ENCODE measurements at places on chromosomes 4 and X.

GRCh38 chrX:42797651-42798269 lies 19.8 kb upstream of the PPP1R2C start:
- DNase-seq, result no peak

DNA sequence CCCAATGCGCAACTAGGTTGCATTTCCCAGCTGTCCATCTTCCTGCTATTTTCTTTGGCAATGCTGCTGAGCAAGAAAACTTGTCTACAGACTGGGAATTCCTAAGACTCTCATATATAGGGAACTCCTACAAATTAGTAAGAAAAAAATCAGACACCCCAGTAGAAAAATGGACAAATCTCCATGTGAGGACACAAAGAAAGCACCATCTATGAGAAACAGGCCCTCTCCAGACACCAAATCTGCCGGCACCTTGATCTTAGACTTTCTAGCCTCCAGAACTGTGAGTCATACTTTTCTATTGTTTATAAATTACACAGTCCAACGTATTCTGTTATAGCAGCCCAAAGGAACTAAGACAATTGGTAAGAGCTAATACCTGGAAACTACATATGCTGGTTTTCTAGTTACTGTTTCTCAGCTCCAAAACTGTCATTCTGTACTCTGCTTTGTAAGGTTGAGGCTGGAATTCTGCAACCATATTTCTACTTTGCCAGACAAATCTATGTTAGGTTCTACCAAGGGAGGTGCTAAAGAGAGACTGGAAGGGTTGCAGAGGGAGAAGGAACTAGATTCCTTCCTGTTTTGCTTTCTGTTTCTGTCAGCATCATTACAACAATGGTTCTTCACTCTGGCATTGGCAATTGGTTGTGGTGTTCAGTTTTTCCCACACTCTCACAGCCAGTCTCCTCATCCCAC lies 35.7 kb upstream of the FAM241A start:
- DNase-seq, result no peak

- DNase-seq, result no peak
Measured at GRCh38 chr4:99664716-99665115, 7.1 kb upstream of the C4orf54 start.

DNA sequence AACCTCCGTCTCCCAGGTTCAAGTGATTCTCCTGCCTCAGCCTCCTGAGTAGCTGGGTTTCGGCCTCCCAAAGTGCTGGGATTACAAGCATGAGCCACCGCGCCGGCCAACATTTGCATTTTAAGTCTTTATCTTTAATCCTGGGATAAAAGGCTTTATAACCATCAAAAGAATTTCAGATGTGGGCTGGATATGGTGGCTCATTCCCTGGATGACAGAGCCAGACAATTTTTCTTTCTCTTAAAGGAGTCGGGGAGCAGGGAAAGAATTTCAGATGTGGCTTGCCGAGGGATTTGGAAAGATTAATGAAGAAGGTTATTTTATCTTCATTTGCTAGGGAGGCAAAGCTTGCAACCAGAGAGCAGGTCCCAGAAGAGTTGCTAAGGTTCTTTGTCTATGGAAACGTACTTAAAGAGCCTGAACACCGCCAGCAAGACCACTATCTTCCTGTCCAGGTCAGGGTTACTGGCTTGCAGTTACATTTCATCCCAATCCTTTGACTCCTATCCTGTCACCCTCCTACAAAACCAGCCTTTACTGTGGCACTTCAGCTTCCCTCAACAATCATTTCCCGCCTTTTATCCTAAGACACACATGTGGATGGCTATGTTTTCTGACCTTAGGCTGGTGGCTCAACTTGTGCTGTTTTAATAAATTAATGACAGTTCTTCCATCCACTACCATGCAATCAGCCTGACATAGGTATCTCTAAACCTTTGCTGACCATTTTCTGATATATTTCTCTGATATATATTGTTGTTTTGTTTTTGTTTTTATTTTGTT lies 3.9 kb upstream of the KLHL8 start:
- DNase-seq, result no peak

DNA sequence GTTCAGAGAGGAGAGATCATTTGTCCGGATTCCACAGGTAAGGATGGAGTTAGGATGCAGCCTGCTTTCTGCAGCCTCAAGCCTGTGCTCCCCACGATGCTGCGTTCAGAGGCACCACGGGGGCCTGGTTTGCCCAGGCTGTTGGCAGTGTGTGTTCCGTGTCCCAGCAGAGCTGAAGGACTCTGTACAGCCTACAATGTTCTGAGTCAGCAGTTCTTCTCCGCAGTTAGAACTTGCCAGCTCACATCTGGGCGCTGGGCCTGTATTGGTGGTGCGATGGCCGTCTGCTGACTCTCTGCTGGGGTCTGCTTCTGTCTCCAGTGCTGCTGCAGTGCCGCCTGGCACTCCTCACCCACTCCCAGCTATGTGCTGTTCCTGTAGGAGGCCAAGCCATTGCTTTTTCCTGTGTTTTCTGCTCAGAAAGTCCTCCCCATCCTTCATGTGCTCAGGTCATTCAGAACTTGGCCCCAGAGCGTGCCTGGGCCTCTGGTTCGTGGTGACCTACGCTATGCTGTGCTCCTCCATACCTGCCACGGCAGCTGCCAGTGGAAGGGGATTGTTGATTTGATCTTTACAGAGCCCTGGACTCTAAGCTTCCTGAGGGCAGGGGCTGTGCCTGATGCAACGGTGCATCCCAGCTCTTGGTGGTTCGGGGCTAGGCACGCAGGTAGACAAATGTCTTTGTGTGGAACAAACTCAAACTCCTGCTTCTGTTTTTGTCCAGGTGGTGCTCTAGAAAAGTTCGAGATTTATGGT lies 42.6 kb upstream of the TADA2B start:
- no peak for DNase-seq

DNA sequence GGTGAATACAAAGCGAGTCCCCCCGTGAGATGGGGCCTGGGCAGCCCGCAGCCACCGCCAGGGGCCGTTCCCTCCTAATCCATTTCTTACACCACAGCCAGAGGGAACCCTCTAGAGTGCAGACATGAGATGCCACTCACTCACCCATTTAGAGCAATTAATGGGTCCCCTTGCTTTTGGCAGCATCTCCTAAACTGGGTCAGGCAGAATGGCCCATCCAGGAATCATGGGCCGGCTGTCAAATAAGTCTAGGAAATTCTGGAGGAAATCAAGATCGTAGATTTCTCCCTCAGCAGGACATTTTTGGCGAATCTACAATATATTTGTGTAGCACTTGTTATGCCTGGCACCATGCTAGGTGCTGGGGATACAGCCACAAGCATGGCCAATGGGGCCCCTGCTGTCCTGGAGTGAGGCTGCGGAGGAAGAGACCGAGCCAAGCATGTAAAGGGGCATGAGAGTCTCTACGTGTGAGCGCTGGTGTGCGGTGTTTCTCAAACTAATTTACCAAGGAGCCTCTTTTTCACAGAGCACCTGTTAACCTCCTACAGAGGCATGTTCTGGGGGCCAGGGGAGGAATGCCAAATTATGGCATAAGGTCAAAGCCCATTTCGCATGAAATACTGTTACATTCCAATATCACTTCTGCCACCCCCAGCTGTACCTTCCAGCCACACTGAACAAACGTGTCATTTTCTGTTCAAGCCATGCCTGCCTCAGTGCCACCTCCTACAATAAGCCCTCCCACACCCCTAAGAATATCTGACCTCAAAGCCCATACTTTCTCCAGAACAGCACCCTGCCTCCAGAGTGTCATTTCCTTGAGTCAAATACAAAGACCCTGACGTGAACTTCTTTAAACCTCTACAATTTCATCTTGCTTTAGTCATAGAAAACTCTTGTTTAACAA lies 28.1 kb upstream of the JAKMIP1 start:
- DNase-seq, result no peak

- DNase-seq, result no peak
Measured at GRCh38 chrX:131907488-131908314, 115.4 kb upstream of the STK26 start.

GRCh38 chr4:131347816-131348215 lies 1801.3 kb upstream of the PCDH10 start:
- no peak for DNase-seq

- peak; percentile 37 for DNase-seq
Measured at GRCh38 chrX:13074297-13075262, 30.2 kb upstream of the FAM9C start.

- DNase-seq, result no peak
Measured at GRCh38 chrX:119009071-119009470, 34.7 kb downstream of the LONRF3 start.

DNA sequence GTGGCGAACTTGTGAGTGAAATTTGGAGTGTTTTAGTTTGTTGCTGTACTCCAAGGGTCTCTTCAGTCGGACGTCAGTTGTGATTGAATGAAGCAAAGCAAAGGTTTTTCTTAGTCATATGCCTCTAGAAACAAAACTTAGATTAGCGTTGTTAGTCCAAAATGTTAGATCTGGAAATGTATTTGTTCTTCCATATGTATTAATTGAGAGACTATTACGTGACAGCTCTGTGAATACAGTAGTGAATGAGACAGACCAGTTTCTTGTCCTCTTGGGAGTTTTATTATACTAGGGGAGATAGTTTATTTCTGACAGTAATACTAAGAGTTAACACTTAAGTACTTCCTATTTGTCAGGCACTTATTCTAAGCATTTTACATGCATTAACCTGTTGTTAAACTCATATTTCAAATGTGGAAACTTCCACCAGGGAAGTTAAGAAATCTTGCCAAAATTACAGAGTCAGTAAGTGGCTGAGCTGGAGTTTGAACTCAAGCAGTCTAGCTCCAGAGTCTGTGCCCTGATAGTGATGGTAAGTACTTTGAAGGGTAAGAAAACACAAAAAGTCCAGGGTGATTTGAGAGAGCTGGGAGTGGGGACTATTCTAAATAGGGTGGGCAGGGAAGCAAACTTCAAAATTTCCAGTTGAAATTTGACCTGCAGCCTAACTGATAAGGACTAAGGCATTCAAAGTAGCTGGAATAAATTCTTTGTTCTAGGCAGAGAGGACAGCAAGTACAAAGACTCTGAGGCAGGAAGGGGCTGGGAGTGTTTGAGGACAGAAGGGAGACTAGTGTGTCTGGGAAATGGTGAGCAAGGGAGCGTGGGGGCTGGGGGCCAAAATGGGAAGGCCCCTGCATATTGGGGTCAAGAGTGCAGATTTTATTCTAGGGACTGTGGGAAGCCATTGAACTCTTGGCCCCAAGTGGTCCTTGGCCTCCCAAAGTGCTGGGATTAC lies 17.0 kb downstream of the ADD1 start:
- DNase-seq, result no peak

- DNase-seq, result no peak
Measured at GRCh38 chrX:49756692-49757091, 60.9 kb upstream of the PAGE1 start.

GRCh38 chr4:17875402-17876070 lies 64.8 kb downstream of the NCAPG start:
- DNase-seq, result no peak

GRCh38 chrX:125998432-125998831 lies 167.7 kb downstream of the DCAF12L2 start:
- no peak for DNase-seq

DNA sequence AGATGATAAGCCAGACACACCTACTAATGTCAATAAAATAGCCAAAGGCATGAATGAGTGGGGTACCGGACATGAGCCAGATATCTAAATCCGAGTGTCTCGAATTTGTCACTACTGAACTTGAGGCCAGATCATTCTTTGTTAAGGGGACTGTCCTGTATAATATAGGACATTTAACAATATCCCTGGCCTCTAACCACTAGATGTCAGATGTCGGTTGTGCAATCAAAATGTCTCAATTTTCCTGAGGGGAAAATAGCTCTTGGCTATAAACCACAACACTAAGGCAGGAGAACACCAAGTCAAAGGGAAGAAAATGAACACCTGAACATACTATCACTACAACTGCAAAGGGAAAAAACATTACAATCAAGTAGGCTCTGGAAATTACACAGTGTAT lies 154.5 kb downstream of the GPM6A start:
- no peak for DNase-seq

DNA sequence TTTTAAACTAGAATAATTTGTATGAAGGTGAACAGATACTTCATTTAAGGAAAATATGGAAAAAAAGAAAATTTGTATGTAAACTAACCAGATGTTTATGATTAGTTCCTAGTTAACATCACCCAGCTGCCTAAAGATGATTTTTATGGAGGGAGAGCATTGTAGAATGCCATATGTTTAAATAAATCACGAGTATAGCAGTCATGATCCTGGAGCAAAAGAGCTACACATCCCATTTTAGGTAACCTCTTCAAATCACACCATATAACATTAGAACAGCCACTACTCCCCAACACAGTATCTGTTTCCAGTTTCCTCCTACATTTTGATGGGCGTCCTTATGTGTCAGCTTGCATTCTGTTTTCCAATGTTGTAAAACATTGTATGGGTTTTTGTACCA lies 571.9 kb upstream of the FAM241A start:
- no peak for DNase-seq

GRCh38 chrX:96438803-96439202 lies 245.8 kb upstream of the DIAPH2 start:
- DNase-seq, result no peak

GRCh38 chrX:19840899-19841648 lies 46.3 kb downstream of the SH3KBP1 start:
- peak; percentile 71 for DNase-seq

GRCh38 chr4:181890911-181891310 lies 352.3 kb upstream of the TENM3 start:
- DNase-seq, result no peak

DNA sequence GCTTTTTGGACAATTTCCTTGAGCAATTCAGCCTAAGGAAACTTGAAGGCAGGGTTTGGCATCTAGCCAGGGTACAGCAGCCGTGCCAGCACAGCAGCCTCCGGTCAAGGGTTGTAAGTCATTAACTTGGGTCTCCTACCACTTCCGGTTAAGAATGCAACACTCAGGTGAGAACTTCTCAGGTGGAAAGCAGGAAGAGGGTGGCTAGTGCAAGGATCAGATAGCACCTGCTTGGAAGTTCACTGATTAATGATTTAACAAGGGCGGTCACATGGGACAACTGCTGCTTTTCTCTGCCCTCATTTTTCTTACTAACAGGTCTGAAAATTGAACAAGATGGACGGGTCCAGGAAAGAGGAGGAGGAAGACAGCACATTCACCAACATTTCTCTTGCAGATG lies 30.1 kb upstream of the SCOC start:
- no peak for DNase-seq

GRCh38 chrX:41275661-41276609 lies 58.0 kb upstream of the DDX3X start:
- peak; percentile 56 for DNase-seq

GRCh38 chr4:152939621-152940020 lies 3.5 kb downstream of the FHDC1 start:
- no peak for DNase-seq

- DNase-seq, result no peak
Measured at GRCh38 chr4:65667506-65668041, 2.7 kb downstream of the EPHA5 start.

- DNase-seq, result no peak
Measured at GRCh38 chr4:84392951-84393590, 106.0 kb downstream of the NKX6-1 start.

DNA sequence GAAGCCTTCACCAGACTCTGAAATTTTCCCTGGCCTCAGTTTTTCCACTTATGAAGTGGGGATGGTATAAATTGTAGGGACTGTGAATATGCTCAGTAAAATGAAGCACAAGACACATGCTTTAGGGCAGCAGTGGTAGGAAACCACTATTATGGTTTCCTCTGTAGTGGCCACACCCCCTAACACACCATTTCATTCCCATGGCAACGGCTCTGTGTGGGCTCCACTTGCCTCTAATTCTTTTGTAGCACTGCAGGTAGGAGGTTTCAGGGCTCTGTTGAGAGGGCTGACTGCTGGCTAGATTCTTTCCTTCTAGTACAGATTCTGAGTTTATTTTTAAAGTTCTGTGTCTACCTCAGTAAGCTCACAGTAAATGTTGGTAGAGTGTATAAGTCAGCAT lies 3.5 kb upstream of the VMA21 start:
- peak; percentile 87 for DNase-seq

GRCh38 chr4:3462790-3463415 lies at the start of gene DOK7:
Gene DOK7, plus strand, starts transcription at chr4:3463306. Its CDS starts 70 bp downstream, at chr4:3463376.
- no peak for DNase-seq

Data from CD4-positive, alpha-beta T cell treated with Interleukin-21 for 1 hour (primary cell).